ENCODE measurements at places on chromosomes 5 and 9. TPM values are rescaled to one million over a fixed set of nuclear protein-coding genes. Genes with fewer than 3 reads are reported as not detected.

GRCh38 chr5:130231786-130232185, 327.5 kb downstream of the CHSY3 start:
- DNase-seq, result no peak

GRCh38 chr5:19977099-19977498, 10.9 kb downstream of the CDH18 start:
- no peak for DNase-seq

- no peak for DNase-seq
These were observed 366.4 kb upstream of the RIOK2 start for GRCh38 chr5:97549496-97549895.

DNA sequence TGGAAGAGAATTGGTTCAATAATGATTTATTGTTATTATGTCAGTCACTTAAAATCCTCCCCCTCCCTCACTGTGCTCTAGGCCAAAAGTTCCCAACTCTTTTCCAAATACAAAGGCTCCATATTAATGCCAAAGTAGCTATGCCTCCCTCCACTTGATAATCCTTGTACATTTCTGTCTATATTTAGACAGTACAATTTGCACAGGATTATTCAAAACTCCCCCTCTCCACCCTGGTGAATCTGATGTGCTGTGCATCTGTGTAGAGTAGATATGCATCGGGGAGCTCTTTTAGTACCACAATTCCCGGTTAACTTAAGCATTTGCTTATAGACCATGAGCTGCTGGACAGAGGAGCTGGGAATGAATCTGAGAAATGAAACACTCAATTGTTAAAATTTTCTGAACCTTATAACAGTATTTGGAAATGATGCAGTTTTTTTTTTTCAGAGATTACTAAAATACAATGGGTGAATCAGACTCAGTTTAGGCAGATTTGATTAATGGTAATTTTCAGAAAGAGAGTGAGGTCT, 27.6 kb downstream of the GLRA1 start:
- DNase-seq, result no peak

DNA sequence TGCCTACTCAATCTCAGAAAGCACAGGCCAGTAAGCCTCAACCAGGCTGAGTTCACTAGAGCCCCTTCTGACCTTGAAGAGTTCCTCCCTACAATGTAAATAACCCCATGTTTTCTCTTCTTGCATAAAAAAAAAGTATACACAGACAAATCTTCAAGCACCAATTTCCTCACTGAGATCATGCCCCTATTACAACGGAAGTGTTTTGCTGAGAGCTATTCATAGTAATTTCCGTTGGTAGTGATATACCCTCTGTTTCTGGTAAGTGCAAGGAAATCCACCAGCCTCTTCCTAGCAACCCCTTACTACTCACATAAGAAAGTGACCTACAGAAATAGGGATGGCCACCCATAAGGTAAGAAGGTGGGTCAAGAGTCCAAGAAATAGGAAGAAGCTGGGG, 76.4 kb upstream of the TARS1 start:
- no peak for DNase-seq

- no peak for DNase-seq
These were observed 196.2 kb downstream of the DIRAS2 start for GRCh38 chr9:90446200-90446948.

DNA sequence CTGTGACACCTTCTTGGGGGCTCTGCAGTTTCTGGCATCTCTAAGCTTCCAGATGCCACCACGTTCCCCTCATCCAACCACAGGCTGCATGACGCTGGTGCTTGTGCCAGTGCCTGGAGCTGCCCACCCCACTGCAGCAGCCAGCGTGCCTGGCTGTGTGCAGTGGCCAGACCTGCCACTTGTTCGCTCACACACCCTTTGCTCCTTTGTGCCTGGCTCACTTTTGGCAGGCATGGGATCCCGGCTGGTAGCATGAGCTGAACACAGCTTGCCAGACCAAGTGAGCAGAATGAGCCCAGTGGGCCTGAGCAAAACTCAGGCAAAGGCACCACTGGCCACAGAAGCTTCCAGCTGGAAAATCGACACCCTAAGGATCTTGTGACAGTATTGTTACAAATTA, 562.9 kb upstream of the ACO1 start:
- DNase-seq, result no peak

GRCh38 chr5:135039271-135040033, 5.4 kb upstream of the PITX1 start:
- DNase-seq, result no peak

GRCh38 chr9:116717150-116717549, 30.0 kb downstream of the TRIM32 start:
- no peak for DNase-seq

GRCh38 chr5:130112246-130112645, 208.0 kb downstream of the CHSY3 start:
- DNase-seq, result no peak

NR2F1-AS1 gene
- total RNA-seq, result 10.9 TPM

ADAMTS12 gene
- total RNA-seq, result 1.1 TPM

PCDHA12 gene
- not detected for total RNA-seq

PDGFRB gene
- total RNA-seq, result 42.7 TPM

PCDHB3 gene
- total RNA-seq, result 0.94 TPM
